ENCODE measurements at places on chromosomes 4 and X.

DNA sequence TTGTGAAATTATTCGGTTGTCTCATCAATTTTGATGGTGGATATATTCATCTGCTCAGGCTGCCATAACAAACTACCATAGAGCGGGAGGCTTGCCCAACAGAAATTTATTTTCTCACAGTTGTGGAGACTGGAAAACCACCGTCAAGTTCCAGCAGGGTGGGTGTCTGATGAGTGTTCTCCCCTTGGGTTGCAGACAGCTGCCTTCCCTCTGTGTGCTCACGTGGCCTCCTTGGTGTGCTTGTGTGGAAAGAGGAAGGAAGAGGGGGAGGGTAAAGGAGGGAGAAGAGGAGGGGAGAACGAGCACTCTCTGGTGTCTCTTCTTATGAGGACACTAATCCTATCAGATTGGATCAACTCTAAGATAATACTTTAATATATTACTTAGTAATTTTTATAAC lies 123.8 kb upstream of the TEX13D start:
- no peak for DNase-seq

DNA sequence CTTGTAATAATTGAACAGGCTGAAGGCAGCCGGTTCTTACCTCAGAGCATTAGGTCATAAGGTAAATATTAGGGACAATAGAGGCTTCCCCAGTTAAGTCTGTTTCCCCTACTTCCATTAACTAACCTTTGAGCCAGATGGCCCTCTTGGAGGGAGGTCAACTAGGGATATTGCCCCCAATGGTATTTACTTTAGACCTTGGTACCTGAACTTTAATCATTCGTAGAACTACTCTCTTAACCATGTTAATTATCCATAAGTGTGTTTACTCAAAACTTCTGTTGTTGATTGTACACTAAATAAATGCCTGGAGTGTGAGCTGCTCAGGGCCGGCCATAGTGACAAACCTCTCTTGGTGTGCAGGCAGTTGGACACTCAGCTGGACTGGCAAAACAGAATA lies 1843.5 kb upstream of the AGA start:
- no peak for DNase-seq

- DNase-seq, result no peak
Measured at GRCh38 chr4:87074121-87074488, 139.3 kb downstream of the AFF1 start.

DNA sequence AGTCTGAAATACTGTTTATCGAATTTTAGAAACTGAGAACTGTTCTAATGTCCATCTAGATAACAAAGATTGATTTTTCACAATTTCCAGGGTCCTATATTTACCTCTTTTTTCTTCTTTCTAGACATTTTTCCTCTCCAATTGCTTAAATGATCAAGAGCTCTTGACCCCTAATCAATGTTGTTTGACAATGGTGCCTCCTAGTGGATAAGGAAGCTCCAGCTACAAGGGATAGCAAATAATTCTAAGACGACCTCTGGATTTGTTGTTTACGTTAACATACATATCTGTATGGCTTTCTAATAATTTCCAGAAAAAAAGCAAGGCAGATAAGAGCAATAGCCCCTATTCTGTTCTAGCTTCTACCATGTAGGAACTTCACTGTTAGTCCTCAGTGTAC lies 35.8 kb downstream of the GPR82 start:
- no peak for DNase-seq

DNA sequence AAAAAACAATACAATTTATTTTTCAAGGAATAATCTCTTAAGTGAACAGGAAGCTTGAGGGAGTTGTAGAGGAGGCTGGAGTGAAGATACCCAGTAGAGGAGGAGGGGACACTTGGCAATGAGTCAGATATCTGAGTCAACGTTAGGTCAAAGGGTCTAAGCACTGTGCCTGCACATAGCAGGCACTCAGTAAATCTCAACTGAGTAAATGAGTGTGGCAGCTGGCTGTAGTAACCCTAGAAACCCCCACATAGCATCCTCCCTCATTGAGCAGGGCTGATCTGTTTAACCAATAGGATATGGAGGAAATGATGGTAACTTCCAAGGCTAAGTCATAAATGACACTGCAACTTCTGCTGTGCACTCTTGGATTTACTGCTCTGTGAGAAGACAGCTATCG lies 186.0 kb upstream of the FAM241A start:
- DNase-seq, result no peak

DNA sequence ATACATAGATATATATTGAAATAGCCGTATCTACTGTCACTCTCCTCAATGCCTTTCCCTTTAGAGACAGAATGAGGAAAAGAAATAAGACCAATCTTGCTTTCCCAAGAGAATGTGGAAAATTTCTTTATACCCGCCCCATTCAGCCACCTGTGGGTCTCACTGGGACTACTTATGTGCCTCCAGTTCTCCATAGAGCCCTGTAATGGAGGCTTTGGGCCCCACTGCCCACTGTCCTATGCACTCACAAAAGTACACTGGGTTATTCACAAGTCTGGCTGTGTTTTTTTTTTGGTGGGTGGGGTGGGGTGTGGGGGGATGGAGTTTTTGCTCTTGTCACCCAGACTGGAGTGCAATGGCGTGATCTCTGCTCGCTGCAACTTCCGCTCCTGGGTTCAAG lies 70.4 kb upstream of the ELOVL6 start:
- DNase-seq, result no peak

DNA sequence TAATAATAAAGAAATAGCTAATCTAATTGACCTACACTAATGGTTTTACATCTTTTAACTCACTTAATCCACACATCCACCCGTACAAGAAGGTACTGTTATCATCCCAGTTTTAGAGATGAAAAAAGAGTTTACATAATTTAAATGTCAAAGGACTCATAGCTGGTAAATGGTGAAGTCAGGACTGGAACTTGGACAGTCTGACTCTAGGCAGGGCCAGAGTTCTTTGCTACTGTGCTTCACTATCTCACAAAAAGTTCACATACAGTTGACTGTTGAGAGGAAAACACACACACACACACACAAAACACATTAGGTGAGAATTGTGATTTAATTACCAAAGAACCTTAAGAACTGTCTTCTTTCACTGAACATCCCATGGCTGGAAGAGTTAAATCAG lies 71.2 kb upstream of the PRSS48 start:
- DNase-seq, result no peak

- DNase-seq, result no peak
Measured at GRCh38 chr4:122920473-122920872, 1.9 kb downstream of the NUDT6 start.

DNA sequence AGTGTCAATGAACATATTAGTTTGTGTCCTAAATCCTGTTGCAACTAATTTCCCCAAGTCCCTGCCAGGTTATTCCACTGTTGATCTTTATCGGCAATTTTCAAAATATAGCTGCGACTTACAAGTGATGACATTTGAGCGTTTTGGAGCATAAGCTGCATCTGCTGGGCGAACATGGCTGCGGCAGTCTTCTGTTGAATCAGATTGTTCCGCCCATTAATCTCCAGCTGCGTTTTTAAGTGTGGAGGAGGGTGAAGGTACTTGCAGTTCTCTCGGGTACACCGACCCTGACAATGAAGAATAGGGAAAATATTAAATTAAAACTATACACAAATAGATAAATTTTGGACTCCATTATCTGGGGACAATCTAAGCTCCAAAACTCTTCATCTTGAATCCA lies 82.7 kb downstream of the MBNL3 start:
- no peak for DNase-seq

- DNase-seq, result no peak
Measured at GRCh38 chrX:153349952-153350351, 16.0 kb downstream of the ZNF275 start.

DNA sequence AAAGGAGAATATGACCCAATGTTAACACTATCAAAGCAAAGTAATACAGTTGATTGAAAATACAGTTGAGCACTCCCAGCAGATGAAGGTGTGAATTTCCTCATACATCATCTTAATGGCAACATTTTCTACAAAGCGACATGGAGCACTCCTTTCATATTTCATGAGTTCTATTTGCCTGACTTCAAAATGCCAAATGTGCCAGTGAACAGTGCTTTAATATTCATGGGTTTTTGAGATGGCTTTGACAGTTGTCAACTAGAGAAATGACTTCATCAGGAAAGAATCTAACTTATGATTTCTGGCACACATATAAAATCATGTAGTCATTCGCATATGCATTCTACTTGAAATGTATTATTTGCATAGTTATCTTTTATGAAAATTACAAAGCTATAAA lies 222.4 kb downstream of the GALNTL6 start:
- DNase-seq, result no peak
